Adrenal gland (tissue), 19 donors: ENCODE measurements at places on chromosomes 11 and 22. TPM values are rescaled to one million over a fixed set of nuclear protein-coding genes. Genes with fewer than 3 reads are reported as not detected.

DNA sequence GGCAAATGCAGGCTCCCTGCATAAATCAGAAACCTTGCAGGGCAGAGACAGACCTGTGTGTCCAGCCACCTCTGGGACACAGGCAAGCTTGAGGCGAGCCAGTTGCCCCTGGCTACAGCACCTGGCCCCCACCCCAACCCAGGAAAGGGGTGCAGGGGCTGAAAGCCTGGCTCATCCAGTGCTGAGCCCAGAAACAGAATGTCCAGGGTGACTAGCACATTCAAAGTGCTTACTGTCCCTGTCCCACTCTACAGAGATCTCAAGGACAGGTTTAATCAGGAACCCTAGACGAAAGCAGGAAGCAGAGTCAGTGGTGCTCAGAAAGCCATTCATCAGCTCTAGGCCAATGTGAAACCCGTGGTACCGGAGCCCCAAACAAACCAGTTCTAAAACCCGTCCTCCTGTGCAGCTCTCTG is 31.9 kb downstream of the PLEKHA7 start:
- H3K27me3 ChIP-seq = no peaks in the 10 kb centered on the region
- DNase-seq = no peak
- H3K4me3 ChIP-seq = no peak overlapping the region

DNA sequence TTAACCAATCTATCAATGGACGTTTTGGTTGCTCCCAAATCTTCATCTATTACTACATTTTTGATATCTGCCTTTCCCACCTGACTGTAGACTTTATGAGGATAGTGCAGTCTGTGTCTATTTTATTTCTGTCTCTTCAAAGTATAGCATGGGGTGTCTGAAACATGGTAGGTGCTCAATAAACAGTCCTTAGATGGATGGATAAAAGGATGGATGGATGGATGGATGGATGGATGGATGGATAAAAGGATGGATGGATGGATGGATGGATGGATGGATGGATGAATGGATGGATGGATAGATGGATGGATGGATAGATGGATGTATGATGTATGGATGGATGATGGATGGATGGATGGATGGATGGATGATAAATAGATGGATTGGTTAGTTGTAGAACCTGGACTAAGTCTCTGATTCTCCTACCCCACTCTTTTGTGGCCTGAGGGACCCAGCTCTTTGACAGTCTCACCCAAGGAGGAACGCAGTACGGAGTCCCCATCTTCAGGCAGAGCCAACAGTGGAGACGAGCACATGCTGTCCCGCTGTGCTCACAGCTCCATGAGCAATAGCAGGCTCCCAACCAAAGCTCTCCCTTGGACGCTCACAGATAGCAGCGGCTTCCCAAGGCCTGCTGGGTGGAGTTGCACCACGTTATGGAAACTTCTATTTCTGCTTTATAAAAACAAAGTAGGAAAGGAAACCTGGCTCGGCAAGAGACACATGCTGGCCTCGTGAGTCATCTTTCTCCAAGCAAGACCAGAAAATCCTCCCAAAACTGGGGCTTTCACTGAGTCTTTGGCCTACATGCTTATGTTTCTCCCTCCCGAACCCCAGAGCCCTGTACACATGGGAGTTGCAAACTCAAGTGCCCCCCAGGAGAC is 448.0 kb downstream of the MIAT start:
- no peak overlapping the region for H3K4me3 ChIP-seq
- H3K27me3 ChIP-seq = peaks cover 3% of the 10 kb centered on the region
- H3K36me3 ChIP-seq = no peaks in the 10 kb centered on the region
- peak overlapping the region; percentile 48 for H3K27ac ChIP-seq
- H3K4me1 ChIP-seq = peaks cover 13% of the 10 kb centered on the region
- DNase-seq = peak; percentile 79

GRCh38 chr11:111633248-111633647 is 31.0 kb downstream of the SIK2 start:
- H3K27me3 ChIP-seq = no peaks in the 10 kb centered on the region
- peaks cover 32% of the 10 kb centered on the region for H3K4me1 ChIP-seq
- no peak for DNase-seq
- no peak overlapping the region for H3K4me3 ChIP-seq
- H3K27ac ChIP-seq = peak overlapping the region; percentile 3
- H3K36me3 ChIP-seq = no peaks in the 10 kb centered on the region

DNA sequence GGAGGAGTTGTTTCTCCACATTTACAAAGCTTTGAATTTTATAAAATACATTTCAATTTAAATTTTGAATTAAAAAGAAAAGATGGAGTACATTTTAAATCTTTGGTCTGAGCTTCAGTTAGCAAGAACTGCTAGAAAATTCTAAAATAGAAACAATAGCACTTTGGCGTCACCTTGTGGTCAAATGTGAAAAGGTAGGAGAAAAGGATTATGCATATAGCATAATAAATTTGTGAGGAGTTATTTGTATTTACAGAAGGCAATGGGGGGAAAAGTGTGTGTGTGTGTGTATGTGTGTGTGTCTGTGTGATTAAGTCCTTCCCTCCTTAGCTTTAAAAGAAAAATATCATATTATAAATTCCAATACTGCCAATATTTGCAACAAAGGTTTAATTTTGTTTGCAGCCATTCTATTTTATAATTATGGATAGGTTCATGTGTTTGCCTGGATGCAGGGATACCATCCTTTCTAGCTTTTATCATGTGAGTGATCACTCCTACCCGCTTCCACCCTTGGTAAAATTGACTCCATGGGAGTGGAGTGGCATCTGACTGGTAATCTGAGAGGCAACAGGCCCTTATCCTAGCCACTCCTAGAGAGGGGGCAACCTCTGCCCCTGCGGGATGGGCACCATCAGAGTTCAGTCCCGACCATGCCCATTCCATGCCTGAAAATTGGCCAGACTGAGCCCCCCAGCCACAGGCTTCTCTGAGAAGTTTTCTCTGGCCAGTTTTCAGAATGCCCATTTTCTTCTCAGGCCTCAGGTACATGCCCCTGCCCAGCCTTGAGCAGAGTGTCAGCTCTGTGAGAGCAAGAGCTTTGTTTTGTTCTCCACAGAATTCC is 13.6 kb upstream of the LGR4 start:
- no peaks in the 10 kb centered on the region for H3K36me3 ChIP-seq
- H3K27ac ChIP-seq = no peak overlapping the region
- no peaks in the 10 kb centered on the region for H3K27me3 ChIP-seq
- no peak for DNase-seq

GRCh38 chr11:129434641-129435498 is 59.2 kb downstream of the BARX2 start:
- H3K4me3 ChIP-seq = no peak overlapping the region
- no peak overlapping the region for H3K27ac ChIP-seq
- no peaks in the 10 kb centered on the region for H3K36me3 ChIP-seq
- no peaks in the 10 kb centered on the region for H3K4me1 ChIP-seq
- H3K27me3 ChIP-seq = no peaks in the 10 kb centered on the region

GRCh38 chr11:115497303-115497702 is 6.9 kb downstream of the CADM1 start:
- no peak for DNase-seq
- H3K4me3 ChIP-seq = no peak overlapping the region
- H3K27ac ChIP-seq = no peak overlapping the region

- no peak overlapping the region for H3K27ac ChIP-seq
- no peak overlapping the region for H3K4me3 ChIP-seq
- H3K36me3 ChIP-seq = no peaks in the 10 kb centered on the region
Observed at GRCh38 chr11:1947592-1948237, 583 bp downstream of the MRPL23 start.

DNA sequence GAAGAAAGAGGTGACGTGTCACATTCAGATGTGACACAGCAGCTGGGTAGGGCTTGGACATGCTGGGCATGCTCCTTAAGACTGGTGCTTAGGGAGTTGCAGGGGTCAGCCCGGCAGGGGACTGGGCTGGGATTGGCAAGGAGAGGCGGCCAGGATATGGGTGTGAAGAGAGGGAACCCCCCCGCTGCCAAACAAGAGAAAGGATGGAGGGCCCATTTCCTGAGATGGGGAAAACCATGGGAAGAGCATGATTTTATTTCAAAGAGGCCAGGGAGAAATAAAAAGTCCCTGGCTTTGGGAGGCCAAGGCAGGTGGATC is 5.3 kb downstream of the ATF4 start:
- H3K36me3 ChIP-seq = no peaks in the 10 kb centered on the region
- H3K27ac ChIP-seq = no peak overlapping the region
- H3K4me3 ChIP-seq = no peak overlapping the region
- H3K27me3 ChIP-seq = no peaks in the 10 kb centered on the region
- DNase-seq = no peak

DNA sequence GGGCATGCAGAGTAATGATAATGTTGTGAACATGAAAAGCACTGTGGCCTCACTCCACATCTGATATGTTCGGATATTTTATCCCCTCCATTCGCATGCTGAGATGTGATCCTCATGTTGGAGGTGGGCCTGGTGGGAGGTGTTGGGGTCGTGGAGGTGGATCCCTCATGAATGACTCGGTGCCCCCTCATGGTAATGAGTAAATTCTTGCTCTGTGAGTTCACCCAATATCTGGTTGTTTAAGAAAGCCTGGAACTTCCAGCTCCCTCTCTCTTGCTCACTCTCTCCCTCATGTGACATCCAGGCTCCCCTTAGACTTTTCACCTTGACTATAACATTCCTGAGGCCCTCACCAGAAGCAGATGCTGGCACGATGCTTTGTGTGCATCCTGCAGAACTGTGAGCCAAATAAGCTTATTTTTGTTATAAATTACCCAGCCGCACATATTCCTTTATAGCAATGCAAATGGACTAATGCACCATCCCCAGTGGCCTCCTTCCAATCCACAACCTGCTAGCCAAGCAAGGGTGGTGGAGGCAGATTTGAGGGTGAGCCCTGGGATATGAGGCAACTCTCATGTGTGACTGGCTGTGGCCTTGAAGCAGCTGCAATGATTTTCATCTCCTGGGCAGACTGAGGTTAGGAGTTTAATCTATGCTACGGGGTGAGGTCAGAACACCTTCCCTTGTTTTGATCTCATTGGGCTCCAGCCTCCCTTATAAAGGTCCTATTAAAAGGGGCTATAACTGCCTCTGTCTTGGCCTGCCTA is 276.5 kb downstream of the ETS1 start:
- no peak overlapping the region for H3K27ac ChIP-seq
- no peak for DNase-seq
- H3K36me3 ChIP-seq = no peaks in the 10 kb centered on the region
- no peak overlapping the region for H3K4me3 ChIP-seq
- H3K4me1 ChIP-seq = no peaks in the 10 kb centered on the region
- no peaks in the 10 kb centered on the region for H3K27me3 ChIP-seq

DNA sequence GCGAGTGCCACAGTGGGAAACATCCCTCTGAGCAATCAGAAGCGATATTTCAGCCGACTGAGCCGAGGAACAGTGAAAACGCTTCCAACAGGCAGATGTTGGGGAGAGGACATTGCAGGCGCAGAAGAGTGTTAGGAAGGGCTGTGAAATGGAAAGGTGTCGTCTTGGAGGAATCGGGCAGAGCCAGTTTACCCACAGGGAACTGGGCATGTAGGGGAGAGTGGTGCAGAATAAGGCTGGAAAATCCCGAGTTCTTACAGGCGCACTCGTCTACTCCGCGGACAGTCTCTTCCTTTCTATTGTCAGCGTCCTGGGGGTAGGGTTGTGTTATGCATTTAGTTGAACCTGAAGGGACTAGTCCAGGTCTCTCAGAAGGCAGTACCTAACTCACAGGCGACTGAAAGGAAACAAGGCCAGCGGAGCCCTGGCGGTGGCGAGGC is 1.1 kb upstream of the APLP2 start:
- H3K4me1 ChIP-seq = peaks cover 7% of the 10 kb centered on the region
- no peak for DNase-seq
- no peaks in the 10 kb centered on the region for H3K36me3 ChIP-seq
- peak overlapping the region; percentile 62 for H3K4me3 ChIP-seq
- no peaks in the 10 kb centered on the region for H3K27me3 ChIP-seq

- peaks cover 3% of the 10 kb centered on the region for H3K36me3 ChIP-seq
- DNase-seq = peak; percentile 91
- H3K4me1 ChIP-seq = peaks cover 8% of the 10 kb centered on the region
- no peaks in the 10 kb centered on the region for H3K27me3 ChIP-seq
- no peak overlapping the region for H3K4me3 ChIP-seq
Observed at GRCh38 chr11:6568191-6568918, 35.1 kb downstream of the RRP8 start.

GRCh38 chr11:105466582-105467228 is 143.2 kb upstream of the GRIA4 start:
- no peaks in the 10 kb centered on the region for H3K4me1 ChIP-seq
- DNase-seq = no peak
- no peaks in the 10 kb centered on the region for H3K27me3 ChIP-seq
- H3K27ac ChIP-seq = no peak overlapping the region

- no peaks in the 10 kb centered on the region for H3K36me3 ChIP-seq
- no peak for DNase-seq
- H3K27me3 ChIP-seq = no peaks in the 10 kb centered on the region
- no peaks in the 10 kb centered on the region for H3K4me1 ChIP-seq
- no peak overlapping the region for H3K4me3 ChIP-seq
Observed at GRCh38 chr22:25716637-25717036, 25.4 kb upstream of the MYO18B start.

DNA sequence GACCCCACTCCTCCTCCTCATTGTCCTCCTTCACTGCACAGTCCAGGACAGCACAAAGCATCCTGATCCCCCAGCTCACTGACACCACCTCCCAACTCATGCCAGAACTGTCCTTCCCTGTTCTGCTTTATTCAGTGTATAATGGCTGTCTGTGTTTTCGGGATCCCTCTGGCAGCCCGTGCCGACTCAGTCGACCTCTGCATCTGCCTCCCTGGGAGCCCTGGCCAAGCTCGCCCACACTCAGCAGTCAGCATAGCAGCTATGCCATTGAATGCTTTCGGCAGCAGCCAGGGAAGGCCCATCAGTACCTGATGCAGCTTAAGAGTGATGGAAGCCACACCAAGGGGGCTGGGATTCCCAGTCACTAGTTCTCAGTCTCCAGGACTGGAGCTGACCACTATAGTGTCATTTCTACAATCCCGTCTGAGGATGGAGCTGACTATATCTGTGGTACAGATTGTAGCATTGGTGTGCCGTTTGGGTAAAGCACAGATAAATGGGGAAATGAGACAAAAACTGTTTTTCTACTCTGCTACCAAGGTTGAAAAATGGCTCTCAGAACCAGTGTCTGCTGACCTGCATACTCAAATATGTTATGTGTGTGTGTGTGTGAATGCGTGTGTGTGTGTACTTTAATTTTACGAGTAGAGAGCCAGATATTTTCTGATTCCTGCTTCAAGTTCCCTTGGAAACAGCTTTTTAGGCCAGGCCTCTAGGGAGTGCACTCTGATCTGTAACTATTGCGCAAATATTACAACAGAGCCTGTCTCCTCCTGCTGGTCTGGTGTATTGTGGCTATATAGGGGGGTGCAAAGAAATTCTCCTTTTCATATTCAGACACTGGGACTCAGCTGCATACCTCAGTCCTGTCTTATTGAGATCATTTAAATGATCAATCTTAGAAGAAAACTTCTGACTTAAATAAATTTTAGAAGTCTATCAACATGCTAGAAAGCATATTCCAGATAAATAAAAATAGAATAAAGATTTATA is 78.8 kb upstream of the TOP3B start:
- H3K4me1 ChIP-seq = no peaks in the 10 kb centered on the region
- no peak overlapping the region for H3K4me3 ChIP-seq
- H3K27me3 ChIP-seq = no peaks in the 10 kb centered on the region
- no peak for DNase-seq
- no peaks in the 10 kb centered on the region for H3K36me3 ChIP-seq

The SCUBE1 gene
- total RNA-seq = 6.6 TPM

The PRDX5 gene
- total RNA-seq = 538 TPM

The CRKL gene
- 40.7 TPM for total RNA-seq

The DGCR8 gene
- total RNA-seq = 23.2 TPM
